Fibroblast of skin of right quadriceps (primary cell): ENCODE measurements at places on chromosomes 5 and 9.

GRCh38 chr9:86943201-86944113, 3.8 kb downstream of the GAS1 start:
- peak; percentile 38 for DNase-seq

DNA sequence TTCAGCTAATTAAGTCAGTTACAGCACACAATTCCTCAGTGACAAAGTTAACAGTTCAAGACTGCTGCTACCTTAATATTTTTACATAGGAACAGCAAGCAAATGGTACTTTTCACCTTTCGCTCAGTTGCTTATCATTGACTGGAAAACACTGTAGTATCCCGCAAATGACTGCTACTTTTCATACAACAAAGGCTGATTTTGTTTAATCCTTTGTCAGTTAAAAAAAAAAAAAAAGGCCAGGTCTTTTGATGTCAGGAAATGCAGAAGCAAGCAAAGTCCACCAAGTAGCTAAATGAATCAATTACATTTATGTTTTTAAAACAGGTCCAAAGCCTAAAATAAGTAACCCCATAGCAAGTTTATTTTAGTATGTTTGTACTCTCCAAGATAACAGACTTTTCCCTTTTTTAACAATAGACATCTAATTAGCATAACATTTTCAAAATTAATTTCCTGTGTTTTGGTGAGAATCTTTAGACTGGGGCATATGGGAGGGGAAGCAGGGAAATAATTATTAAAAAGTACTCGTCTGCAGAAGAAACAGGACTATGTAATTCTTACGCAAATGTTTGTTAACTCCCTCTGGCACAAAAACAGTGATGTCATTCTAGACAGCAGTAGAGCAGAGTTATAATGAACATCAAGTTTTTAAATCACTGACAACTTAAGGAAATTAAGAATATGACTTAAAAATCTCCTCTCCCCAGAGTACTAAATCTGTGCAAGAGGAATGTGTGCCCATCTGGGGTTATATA, 9.6 kb downstream of the PFDN1 start:
- DNase-seq, result no peak

DNA sequence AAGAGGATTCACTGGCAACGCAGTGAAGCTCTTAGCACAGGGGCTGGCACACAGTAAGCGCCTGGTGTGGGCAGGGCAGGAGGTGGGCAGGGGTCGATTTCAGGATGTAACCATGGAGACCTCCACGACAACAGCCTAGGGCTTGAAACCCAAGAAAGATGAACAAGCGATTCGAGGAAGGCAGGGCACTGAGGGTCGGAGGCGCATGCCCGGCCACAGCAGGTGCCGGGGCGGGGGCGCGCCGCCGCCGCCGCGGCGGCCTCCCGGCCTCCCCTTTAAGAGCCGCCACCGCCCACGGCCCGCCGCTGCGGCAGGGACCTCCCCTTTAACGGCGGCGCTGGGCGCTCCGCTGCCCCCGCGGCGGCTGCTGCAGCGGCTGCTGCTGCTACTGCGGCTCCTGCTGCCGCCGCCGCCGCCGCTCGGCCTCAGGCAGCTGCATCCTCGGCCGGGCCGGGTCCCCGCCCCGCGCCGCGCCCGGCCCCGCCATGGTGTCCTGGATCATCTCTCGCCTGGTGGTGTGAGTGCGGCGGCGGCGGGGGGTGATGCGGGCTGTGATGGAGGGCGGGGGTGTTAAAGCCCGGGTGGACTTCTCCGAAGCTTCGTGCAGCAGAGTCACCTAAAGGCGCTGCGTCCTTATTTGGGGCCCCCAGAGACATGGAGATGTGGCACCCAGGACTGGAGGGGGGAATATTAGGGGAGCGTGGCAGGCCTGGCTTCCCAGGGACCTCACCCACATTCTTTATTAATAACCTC, at the start of gene REEP2:
REEP2 (plus strand) TSS at position 334 of the 753 bp plus-strand sequence; CDS start at position 486, 152 bp downstream.
- DNase-seq, result peak; percentile 39

GRCh38 chr5:79800979-79801827, 111.6 kb downstream of the CMYA5 start:
- DNase-seq, result no peak

GRCh38 chr9:91949392-91949945, 559 bp downstream of the ROR2 start:
- DNase-seq, result no peak

DNA sequence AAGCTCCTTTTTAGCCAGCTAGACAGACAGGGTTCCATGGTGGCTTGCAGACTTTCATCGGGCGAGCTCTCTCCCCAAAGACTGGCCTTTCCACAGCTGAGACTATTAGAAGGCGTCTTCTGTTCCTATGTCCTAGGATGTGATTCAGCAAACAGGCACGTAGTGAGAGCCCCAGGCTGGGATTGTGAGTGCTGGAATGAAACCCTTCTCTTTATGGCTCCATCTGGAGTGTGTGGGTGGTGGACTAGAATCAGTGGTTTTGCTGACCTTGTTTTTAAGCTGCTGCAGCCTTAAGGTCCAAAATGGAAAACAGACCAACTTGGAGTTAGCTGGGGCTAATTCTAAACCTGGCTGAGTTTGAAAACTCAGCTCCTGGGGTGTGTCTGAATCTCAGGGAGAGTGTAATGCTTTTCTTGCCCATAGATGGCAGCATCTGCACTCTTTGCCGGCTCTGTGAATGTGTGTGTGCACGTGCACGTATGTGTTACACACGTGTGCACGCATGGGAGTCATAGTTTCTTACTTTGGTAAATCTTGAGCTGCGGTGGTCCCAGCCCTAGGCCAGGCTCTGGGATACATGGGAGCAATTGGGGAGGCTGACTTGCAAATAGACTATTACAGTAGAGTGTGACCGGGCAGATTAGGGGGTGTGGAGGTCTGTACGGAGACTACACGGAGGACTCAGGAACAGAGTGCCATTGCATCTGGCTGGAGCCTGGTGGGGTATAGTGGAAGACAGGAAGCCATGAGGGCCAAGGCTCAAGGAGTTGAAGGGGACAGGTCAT, 10.7 kb downstream of the GSN start:
- peak; percentile 100 for DNase-seq

DNA sequence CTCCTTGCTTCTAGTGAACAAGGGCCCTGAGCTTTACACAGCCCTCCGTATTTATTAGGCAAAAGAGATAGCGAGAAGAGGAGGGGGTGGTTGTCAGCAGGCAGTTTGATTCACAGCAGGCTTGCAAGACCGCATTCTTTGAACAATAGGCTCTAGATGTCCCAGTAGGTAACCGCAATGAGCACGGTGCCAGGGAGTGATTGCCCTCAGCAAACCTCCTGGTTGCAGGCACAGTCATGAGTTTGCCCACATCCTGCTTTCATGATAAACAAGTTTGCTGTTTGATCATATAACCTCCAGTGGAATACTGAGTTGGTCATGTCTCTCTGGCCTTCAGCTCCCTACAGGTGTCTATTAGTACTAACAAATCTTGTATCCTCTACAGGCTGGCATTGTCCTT, 66.1 kb downstream of the CACNA1B start:
- DNase-seq, result no peak

DNA sequence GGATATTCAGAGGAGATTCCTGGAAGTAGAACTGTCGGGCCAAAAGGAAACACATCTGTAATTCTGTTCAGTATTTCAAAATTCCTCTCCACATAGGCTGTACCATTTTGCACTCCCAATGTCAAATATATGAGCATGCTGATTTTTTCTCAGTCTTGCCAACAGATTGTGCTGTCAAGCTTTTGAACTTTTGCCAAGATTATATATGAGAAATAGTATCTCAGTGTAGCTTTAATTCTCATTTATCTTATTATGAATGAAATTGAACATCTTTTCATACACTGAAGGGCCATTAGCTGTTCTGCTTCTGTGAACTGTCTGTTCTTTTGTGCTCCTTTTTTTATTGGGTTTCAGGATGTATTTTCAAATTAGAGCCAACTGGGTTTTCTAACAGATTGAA, 907.1 kb downstream of the MAT2B start:
- no peak for DNase-seq

DNA sequence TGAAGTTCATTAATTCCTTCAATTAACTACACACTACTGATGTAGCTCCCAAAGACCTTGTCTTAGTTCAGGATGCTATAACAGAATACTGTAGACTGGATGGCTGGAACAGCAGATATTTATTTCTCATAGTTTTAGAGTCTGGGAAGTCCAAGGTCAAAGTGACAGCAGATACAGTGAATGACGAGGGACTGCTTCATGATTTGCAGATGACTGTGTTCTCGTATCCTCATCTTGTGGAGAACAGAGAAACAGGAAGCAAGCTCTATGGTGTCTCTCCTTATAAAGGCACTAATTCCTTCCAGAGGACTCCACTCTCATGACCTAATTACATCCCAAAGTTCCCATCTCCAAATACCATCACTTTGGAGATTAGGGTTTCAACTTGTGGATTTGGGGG, 65.6 kb upstream of the MAP1B start:
- peak; percentile 6 for DNase-seq

DNA sequence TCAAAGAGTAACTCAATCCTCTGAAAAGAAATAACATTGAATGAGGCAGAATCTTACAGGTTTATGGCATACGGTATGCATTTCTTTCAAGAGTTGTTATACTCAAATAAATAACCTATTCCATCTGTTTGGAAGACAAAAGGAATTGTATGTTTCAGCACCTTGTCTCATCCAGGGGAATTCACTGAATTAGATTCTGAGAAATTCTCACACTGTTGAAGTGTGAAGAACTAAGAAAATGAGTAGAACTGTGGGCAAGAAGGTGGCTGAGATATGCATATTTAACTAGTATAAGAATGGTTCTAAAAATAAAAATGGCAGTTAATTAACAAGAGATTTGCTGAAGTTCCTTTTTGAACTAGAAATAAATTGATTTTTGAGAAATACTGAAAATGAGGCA, 279.3 kb upstream of the DAP start:
- DNase-seq, result no peak

- no peak for DNase-seq
These were observed 19.4 kb downstream of the PDCD1LG2 start for GRCh38 chr9:5529683-5530221.

DNA sequence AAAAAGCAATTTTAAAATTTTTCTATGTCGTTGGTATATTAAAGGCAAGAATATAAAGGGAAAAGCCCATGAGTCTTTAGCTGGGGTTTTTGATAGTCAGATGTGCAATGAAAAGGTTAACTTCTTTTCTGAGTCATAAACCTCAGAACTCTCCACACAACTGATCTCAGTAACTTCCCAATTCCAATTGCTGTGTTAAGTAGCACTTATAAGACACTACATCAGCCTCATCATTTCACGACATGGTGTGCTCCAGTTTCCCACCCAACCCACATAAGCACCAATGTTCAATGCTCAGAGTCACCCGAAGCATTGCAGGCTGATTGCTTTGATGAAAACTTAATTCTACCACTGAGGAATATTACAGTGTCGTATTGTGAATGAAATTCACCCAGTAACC, 155.8 kb downstream of the TSSK1B start:
- DNase-seq, result peak; percentile 38

DNA sequence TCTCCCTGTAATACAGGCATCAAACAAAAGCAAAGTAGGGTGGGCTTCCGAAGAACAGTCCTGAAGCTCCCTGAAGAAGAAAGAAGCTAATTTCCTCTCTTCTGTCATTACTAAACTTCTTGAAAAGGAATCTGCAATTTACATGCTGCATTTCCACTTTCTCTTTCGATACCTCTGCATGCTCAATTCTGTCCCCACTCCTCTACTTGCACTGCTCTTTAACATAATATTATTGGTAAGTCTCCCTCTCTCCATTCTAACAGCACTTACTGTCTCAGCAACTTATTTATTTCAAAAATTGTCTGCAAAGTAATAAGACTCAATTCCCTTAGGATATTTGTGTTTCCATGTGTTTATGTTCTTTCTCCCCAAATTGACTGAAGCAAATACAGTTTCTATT, 3.9 kb upstream of the PLPP1 start:
- DNase-seq, result no peak

DNA sequence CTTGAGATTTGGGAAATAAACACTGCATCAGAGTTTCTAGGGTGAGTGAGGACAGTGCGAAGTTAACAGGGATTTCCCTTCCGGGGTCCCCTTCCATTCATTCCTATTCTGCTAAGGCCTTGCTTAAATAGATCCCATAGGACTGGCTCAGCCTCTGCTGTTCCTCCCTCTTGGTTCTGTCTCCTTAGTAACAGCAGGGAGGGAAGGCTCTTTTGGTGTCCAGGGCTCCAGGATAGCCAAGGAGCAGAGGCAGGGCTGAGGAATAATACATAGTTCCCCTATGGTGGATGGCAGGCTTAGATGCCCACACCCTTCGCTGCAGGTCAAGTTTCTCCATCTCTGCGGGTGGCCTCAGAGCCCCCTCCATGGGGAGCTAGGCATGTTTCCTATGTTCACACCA, 591.7 kb downstream of the ACTL7B start:
- no peak for DNase-seq

DNA sequence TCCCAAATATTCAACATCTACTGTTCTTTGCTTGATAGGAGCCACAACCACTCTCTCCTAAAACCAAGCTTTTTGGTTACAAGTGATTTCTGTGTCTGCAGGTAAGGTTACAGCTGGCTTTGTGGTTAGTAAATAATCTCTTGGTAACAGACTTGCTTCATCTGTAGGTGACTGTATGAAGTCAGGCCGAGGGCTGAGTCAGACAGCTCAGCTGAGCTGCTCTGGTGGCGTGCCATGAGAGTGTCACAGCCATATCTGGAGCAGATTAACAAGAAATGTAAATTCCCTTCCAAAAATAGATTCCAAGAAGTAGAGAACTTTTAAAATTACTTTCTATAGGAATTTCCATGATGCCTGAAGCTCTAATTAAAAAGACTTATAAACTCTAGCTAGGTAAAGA, 23.7 kb upstream of the TAS2R1 start:
- peak; percentile 92 for DNase-seq

DNA sequence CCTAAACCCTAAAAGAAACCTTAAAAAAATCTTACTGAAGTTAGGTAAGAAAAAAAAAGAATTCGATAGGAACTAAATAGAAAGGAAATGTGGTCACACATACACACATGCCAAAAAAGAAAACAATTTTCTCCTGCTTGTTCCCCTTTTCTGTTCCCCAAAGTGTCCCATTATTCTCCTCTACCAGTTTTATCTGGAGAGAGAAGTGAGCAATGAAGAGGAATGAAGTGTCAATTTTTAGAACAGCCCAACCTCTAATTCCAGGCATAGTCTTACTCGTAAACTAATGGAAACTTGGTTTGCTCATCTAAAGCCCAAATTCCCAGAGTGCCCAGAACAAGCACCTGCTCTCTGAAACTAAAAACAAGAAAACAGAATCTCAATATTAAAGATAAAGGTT, 26.1 kb downstream of the AP3B1 start:
- DNase-seq, result no peak

DNA sequence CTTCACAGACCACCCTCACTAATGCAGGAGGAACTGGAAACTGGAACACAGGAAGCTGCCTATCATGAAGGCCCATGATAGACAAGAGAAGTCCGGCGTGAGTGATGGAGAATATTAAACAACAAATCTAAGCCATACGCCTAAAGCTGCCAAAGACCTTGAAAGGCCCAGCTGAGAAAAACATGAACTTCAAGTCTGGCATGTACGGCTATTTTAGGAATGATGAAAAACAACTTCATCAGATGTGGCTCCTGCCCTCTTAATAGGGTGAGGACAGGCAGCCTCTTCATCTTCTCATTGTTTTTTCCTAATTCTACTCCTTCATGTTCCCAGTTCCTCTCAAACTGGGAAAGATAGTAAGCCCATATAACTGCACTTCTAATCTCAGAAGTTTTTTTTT, 20.3 kb downstream of the FBP1 start:
- DNase-seq, result no peak
